ENCODE measurements at places on chromosomes 2 and 18.

DNA sequence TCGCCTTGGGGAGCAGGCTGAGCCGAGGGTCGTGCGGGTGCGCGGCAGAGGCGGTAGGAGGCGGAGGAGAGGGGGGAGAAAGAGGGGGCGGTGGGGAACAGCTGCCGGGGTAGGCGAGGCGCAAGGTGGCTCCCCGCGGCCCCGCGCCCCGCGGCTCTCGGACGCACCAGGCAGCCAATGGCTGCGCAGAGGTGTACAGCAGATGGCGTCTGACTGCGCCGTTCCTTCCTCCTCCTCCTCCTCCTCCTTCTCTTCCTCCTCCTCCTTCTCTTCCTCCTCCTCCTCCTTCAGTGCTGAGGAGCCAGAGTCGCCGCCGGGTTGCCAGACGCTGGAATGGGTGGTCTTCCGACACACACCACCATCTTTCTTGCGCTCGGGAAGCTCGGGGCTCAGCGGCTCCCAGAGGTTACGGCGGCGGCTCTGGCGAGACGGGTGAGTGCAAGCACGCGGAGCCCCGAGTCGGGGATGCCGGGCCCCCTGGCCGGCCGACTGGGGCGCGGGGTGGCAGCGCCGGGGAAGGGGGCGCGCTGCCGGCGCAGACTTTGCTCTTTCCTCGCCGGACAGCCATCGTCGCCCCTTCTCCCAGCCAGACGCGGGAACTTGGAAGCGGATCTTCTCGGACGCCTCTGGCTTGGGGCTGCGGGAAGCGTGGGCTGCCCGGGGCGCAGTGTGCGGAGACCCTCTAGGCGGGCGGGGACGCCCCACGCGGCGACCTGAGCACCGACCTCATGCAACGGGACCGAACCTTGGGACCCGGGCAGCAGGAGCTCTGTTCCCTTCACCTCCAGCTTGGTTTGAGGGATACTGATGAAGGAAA lies at the start of gene THSD7B:
TSS of gene THSD7B (plus strand) at position 290 of the 817 bp plus-strand sequence. CDS start 116,634 bp downstream, outside the sequence.
- DNase-seq = no peak

DNA sequence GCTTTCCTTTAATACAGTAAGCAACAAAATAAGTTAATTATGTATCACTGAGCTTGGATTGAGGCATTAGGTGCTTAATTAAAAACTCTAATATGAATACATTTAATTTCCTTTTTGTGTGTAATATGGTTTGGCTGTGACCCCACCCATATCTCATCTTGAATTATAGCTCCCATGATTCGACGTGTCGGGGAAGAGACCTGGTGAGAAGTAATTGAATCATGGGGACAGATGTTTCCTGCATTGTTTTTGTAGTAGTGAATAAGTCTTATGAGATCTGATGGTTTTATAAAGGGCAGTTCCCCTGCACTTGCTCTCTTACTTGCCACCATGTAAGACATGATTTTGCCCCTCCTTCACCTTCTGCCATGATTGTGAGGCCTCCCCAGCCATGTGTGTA lies 325.4 kb upstream of the CDH7 start:
- no peak for DNase-seq

GRCh38 chr18:4125627-4126230 lies 329.4 kb downstream of the DLGAP1 start:
- DNase-seq = no peak

- DNase-seq = no peak
Measured at GRCh38 chr2:73718421-73718820, 18.7 kb downstream of the TPRKB start.

- no peak for DNase-seq
Measured at GRCh38 chr18:62399276-62399675, 74.2 kb downstream of the TNFRSF11A start.

- no peak for DNase-seq
Measured at GRCh38 chr2:83055376-83056010, 1403.6 kb downstream of the SUCLG1 start.

DNA sequence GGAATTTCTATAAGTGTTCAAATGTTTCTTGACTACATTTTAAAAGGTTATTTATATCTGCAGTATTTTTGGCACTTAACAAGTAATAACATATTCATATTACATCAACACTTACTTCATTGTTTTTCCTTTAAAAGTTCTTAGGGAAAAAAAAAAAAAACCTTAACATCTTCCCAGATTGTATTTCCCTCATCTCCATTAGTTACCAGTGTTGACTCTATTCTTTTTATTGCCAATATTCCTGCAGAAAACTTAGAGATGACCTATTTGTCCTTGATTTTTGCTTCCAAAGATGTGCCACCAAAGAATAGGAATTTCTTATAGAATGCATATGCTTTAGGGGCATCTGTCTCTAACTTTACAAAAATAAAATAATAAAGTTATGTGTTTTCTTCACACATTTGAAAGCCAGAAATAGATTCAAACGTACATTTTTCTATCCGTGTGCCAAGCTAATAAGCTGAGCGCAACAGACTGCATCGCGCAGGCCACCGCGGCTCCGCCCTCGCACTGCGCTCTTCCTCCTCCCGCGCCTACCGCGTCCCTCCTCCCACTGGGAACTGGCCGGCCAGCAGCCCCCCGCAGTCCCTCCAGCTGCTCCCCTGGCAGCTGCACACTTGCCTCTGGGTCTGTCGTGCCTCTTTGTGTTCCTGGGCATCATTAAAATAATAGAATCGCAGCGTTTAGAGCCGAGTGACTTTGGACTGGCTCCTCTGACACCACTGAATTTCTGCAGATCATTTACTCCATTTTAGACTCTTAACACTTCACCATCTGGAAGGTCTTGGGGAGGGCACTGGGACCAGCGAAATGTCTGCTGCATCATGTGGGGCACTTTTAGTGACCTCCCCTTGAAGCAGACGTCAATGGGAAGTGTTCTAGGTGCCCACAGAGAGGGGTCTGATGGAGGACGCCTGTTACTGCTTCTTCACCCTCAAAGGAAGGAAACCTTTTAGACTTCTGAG lies 21.2 kb upstream of the NAB1 start:
- peak; percentile 96 for DNase-seq

DNA sequence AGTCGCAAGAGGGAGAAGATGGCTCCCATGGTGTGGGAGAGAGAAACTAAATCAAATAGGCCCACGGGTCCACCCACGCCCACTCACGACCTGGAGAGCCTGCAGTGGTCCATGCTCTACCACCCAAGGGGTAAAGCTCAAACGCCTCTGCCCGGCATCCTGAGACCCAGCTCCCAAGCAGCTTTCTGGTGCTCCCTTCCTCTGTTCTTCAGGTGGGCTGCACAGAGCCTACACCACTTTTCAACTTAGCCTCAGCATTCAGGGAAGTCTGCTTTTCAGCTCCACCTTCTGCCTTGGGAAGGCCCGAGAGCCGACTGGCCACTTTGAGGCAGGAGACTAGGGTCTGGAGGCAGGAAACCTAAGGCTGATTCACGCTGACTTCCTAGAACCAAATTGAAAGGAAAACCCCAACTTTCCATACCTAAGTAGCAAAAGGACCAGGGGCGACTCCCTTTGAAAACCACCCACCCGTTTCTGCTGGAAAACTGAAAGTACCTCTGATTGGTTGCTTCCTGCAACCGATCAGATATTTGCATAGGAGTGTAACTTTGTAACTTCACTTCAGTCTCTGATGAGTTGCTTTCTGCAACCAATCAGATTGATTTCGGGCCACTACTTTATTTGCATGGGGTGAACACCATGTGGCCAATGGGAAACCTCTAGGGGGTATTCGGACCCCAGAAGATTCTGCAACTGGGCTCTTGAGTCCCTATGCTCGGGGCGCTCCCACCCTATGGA lies 26.8 kb upstream of the SPATA3 start:
- DNase-seq = no peak

- DNase-seq = no peak
Measured at GRCh38 chr2:120660771-120661459, 74.8 kb upstream of the GLI2 start.

DNA sequence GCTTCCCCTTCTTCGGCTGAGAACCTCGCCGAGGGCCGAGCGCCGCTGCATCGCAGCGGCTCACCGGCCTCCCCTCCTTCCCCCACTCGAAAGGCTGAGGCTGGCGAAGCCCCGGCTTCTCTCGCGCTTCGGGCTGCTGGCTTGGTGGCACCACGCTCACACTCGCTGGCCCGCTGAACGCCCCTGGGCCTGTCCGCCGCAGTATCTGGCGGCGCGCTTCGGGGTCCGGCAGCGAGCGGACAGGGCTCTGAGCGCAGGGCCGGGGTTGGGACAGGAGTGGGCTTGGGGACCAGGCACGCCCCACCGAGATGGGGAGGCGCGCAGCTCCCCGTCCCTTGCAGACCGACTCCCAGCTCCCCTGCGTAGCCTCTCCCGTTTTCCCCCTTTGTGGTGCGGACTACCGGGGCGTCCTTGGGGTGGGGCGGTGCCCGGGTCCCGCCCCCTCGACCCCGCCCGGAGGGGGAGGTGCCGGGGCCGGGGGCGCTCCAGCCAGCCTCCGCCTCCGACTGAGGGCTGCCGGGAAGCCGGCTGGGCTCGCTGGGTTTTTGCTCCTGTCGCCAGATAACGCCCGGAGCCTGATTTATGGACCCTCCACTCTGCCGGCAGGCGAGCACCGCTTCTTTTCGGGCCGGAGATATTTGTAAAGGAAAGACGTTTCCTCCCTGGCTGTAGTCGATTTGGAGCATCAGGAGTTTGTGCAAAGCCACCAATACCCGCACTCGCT lies 3.8 kb downstream of the GBX2 start:
- DNase-seq = no peak

GRCh38 chr18:33849731-33850130 lies 271.7 kb downstream of the ASXL3 start:
- DNase-seq = no peak

GRCh38 chr2:127061375-127062273 lies 45.3 kb downstream of the BIN1 start:
- DNase-seq = no peak

DNA sequence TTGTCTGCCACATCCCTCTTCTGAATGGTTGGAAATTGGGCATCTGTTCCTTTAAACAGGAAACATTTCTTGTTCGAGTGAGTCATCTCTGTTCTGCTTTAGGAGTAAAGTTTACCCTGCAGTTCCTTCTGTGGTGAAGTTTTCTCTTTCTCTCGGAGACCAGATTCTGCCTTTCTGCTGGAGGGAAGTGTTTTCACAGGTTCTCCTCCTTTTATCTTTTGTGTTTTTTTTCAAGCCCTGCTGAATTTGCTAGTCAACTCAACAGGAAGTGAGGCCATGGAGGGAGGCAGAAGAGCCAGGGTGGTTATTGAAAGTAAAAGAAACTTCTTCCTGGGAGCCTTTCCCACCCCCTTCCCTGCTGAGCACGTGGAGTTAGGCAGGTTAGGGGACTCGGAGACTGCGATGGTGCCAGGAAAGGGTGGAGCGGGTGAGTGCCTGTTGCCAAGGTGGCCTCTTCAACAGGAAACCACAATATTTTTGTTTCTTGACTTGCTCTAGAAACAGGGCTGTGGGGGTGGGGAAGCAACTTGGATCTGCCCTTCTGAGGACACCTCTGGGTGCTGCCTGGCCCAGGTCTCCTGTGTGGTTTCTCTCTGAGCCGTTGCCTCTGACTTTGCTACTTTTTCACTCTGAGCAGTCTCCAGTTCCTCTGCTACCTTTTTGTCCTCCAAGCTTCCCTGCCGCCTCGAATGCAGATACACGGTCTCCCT lies 2.2 kb upstream of the CASP8 start:
- DNase-seq = no peak

DNA sequence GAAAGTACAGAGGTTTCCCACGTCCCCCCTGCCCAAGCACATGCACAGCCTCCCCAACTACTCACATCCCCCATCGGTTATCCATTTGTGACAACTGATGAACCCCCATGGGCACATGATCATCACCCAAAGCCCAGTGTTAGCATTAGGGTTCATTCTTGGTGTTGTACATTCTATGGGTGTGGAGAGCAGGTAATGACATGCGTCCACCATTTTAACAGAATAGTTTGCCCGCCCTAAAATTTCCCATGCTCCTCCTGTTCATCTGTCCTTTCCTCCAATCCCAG lies 74.3 kb downstream of the LONRF2 start:
- no peak for DNase-seq

GRCh38 chr2:239642406-239643004 lies 241.7 kb upstream of the HDAC4 start:
- DNase-seq = no peak

GRCh38 chr2:17763641-17764333 lies 9.8 kb downstream of the GEN1 start:
- no peak for DNase-seq

GRCh38 chr2:232884549-232885263 lies 14.6 kb downstream of the SNORC start:
- DNase-seq = no peak

DNA sequence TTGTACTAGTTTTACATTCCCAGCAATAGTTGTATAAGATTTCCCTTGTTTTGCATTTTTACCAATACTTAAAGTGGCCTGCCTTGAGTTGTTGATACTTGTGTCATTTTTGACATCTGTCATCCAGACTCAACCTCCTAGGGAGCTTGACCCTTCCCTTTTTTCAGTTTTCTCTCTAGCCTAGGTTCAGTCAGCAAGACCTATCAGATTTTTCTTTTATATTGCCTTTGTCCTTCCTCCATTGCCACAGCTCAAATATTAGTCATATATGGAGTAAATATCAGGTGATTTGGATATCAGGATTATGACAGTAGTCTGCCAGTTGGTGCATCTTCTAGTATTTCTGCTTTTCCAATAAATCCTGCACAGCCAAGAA lies 13.4 kb downstream of the CENPO start:
- DNase-seq = no peak

DNA sequence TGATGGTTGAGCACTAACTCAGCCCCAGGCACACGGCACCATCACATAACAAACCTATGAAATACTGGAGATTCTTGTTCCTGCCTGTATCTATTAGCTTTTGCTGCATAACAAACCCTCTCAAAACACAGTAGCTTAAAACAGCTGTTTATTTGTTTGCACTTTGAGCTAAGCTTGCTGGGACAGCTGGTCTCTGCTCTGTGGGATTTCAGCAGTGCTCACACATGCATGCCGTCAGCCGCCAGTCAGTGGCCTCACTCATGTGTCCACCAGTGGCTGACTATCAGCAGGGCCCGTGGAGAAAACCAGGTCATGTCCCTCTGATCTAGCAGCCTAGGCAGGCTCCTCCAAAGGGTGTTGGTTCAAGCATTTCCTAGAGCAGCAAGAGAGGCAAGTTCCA lies 52.8 kb upstream of the RAB12 start:
- DNase-seq = no peak

GRCh38 chr2:139514951-139515350 lies 734.8 kb upstream of the NXPH2 start:
- peak; percentile 63 for DNase-seq

DNA sequence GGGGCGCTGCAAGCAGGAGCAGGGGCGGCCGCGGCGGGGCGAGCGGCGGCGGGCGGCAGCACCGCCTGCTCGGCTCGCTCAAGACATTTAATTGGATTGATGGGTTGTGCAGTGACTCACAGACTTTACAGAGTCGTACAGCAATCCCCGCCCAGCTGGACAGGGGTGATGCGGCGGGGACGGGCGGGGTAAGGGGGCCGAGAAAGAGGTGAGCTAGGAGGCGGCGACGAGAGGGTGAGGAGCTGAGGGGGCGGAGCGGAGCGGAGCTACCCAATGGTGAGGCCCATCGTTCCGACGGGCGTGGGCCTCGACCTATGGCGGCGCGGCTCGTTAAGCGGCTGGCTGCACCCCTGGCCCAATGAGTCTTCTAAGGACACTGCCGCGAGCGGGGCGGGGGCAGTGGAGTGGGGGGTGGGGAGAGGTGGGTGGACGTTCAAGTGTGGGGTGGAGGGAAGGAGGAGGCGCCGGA lies 97.1 kb upstream of the SERTAD2 start:
- peak; percentile 99 for DNase-seq

- DNase-seq = no peak
Measured at GRCh38 chr2:203772456-203773165, 66.2 kb downstream of the CD28 start.

GRCh38 chr2:175605640-175606009 lies 396.4 kb downstream of the LNPK start:
- DNase-seq = no peak

Data from NCI-H446 treated with DMSO at 0.1 percent for 48 hours (cell line).